ENCODE measurements at places on chromosomes 1 and 21.

DNA sequence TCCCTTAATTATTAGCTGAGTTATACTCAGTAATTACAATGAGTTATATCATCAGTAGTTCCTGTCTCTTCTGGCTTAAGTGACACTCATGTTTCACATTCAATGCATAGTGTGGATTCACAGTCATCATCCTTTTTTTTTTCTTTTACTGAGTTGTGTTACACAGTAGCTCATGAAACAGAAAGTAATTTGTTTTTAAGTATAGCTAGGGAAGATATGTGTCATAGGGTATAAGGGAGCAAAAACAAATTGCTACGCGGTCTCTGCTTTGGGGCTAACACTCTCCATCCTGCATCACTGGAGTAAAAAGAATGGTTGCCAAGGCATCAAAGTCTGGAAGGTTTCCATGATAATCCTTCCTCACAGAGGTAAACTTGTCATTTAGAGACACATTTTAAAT lies 971.7 kb upstream of the NCAM2 start:
- no peak for DNase-seq

DNA sequence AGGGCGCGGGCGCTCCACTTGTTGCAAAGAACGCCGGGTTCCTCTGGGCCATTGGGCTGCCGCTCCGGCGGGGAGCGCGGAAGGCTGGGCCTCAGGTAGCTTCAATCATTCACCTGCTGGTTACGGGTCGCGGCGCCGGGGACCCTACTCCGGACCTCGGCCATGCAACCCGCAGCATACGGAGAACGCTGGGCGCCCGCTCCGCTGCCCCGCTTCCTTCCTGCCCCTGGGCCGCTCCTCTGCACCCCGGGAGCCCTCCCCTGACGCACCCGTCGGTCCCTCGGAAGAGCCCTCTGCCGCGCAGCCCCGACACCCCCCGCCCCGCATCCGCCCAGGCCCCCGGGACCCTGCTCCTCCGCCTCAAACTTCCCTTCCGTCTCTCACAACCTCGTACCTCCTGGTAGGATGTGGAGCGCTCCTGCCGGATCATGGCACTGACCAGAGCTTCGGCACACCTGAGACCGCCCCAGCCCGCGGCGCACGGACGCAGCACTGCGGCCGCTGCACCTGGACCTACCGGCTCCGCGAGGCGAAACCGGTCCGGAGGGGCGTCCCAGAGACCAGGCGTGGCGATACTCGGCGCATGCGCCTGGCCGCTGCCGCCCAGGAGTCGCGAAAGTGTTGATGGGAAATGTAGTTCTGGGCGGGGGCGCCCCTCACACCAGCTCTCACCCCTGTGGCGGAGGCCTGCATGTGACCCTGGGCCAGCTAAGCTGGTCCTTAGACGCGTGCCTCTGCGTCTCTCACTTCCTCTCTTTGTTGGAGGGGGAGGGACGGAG lies at the start of gene PACC1:
Gene PACC1 (minus strand): TSS at position 559 of the 779 bp plus-strand sequence. CDS start 129 bp downstream, at position 430.
- DNase-seq: peak; percentile 89

GRCh38 chr1:149962039-149962647 lies 25.5 kb upstream of the MTMR11 start:
- DNase-seq: peak; percentile 28

- no peak for DNase-seq
Measured at GRCh38 chr1:154720328-154721297, 112.6 kb upstream of the ADAR start.

DNA sequence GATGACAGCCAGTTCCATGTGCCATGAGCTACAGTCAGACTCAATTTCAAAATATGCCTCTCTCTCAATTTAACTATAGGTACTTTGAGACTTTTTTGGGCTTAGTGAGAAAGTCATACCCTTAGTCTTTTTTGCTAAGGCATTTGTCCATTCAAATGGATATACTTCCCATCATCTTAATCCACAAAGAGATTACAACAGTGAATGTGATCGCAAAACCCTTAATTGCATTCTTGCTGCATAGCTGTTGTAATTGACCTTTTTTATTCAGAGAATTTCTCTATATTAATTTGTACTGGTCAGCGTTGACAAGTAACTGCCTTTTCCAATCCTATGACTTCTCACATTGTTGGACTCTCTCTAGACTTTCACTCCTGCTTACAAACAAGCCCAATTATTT lies 38.6 kb upstream of the RGS18 start:
- DNase-seq: no peak

GRCh38 chr21:35050348-35051286 lies 1.5 kb upstream of the RUNX1 start:
- DNase-seq: no peak

- DNase-seq: peak; percentile 41
Measured at GRCh38 chr1:32014199-32014947, 705 bp downstream of the KHDRBS1 start.
